ENCODE measurements at places on chromosomes 2 and 18.

GRCh38 chr2:81495556-81495955 is 1191.0 kb upstream of the LRRTM1 start:
- no peak for DNase-seq

DNA sequence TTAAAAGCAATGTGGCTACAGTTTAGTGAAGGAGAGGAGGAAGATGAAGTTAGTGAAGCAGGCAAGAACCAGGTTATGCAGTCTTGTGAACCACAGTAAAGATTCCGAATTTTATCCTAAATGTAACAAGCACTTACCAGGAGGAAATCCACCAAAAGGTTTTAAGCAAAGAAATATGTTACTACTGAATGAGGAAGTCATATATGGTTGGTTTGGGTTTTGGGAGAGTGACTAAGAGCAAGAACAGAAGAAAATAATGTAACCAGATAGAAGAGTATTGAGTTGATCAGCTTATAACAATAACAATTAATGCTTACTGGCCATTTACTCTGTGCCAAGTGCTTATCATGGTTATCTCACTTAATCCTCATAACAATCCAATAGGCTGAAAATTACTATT is 1.9 kb downstream of the USP37 start:
- DNase-seq, result no peak

DNA sequence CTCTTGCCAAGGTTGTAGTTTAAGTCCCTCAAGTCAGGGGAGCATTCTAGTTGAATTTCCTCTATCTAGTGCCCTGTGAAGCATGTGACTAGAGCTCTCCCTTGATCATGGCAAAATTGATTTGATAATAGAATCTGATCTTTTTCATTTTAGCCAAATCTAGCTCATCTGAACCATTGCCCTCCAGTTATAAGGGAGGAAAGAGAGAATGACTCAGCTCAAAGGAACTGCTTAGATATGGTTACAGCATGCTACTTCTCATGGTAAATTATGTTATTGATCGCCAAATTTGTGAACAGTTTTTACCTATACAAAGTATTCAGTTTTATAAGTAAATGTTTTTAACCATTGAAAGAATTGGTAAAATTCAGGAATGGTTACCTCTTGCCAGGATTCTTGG is 100.8 kb downstream of the GPR39 start:
- DNase-seq, result no peak

- DNase-seq, result no peak
These were observed 1.0 kb downstream of the HOXD9 start for GRCh38 chr2:176123411-176124109.

- no peak for DNase-seq
These were observed 76.4 kb upstream of the ZEB2 start for GRCh38 chr2:144596073-144596871.

DNA sequence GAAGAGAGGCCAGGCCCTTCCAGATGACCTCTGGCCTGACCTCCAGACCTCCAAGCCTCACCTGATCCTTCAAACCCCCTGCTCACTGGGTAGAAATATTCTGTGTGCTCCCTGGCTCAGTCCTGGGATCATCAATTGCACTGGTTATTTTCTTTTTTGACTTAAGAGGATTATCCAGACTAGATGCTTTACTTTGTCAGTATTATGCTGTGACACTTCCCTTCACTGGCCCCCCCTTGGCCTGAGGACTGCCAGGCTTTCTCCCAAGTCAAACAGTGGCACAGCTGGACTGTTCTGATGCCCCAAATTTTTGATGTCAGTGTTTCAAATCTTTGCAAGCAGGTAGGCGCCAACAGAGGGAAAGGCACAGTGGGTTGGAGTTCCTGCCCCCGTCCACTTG is 156.3 kb upstream of the SKOR2 start:
- no peak for DNase-seq
